NCI-H1436 treated with DMSO at 0.1 percent for 48 hours (cell line): ENCODE measurements at places on chromosomes 1 and 21.

DNA sequence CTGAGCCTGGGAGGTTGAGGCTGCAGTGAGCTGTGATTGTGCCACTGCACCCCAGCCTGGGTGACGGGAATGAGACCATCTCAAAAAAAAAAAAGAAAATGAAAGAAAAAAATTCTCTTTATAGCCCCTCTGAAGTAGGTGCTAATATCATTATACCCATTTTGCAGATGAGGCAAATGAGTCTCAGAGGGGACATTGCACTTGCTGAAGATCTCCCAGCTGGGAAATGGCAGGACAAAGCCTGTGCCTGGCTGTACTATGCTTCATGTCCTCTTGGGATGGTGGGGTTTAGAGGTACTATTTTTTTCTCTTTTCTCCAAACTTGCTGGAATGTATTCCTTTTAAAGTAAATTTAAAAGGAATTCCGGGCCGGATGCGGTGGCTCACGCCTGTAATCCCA, 1.6 kb downstream of the SMPDL3B start:
- DNase-seq: no peak

GRCh38 chr1:161013131-161013487, 7.8 kb downstream of the F11R start:
- no peak for DNase-seq

DNA sequence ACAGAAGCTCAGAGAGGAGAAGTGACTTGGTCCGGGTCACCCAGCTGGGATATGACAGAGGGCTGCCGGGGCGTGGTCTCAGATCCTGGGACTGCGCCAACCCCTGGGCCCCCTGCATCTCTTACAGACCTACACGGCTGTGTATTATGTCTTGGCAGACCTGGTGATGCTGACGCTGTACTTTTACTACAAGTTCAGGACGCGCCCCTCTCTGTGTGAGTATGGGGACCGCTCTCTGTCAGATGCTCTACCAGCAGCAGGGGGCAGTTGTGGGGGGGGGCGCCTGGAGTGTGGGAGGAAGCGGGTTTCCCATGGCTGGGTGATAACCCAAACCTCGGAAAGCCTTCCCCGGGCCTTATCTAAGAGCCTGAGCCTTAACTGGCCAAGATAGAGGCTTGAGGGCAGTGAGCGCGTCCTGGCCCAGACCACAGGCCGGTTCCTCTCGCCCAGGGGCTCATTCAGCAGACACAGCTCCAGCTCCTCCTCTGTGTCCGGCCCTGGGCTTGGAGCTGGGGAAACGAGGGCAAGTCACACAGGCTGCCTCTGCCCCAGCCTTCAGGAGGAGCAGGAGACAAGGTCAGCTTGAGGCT, 13.3 kb downstream of the SLC66A1 start:
- DNase-seq: no peak

DNA sequence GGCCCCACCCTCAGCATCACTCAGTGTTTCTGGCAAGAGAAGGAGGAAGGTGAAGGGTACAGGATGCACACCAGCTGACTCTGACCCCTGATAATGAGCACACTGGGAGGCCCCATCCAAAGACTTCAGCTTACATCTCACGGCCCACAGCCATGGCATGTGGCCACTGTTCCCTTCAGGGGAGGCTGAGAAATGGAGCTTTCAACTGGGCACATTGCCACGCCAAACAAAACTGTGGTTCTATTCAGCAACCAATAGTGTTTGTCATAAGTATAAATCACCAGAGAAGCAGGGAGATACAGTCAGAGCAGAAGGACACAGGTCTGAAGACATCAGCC, 12.7 kb upstream of the TRAF3IP3 start:
- DNase-seq: no peak

GRCh38 chr1:33984906-33985565, 121.2 kb downstream of the HMGB4 start:
- no peak for DNase-seq

GRCh38 chr1:223710179-223711133, 1.9 kb upstream of the CAPN2 start:
- DNase-seq: no peak

DNA sequence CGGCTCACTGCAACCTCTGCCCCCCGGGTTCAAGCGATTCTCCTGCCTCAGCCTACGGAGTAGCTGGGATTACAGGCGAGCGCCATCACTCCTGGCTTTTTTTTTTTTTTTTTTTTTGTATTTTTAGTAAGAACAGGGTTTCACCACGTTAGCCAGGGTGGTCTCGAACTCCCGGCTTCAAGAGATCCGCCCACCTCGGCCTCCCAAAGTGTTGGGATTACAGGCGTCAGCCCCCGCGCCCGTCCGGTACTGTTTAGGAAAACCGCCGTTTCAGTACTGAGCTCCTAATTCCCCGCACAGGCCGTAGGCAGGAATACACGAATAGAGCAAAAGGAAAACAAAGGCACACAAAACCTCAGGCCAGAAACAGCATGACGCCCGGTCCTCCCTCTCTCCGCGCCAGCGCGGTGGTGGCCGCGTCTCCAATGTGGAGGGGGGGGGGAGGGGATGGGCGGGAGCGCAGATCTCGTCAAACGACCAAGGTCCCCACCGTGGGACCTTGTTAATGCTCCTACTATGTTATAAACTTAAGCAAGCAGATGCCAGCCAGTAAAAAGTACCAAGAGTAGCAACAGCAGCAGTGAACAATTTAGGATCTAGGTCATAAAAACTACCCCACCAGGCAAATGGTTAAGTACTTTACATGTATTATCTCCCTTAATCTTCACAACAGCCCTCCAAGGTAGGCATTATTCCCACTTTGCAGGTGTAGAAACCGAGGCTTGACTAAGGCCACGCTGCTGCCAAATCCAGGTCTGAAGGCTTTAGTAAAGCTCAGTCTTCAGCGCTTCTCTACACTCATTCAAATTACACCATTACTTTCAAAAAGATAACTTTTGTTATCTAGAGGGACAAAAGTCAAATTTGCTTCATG, 648 bp upstream of the ADAR start:
- DNase-seq: no peak

- DNase-seq: no peak
Measured at GRCh38 chr21:14617040-14617393, 70.9 kb upstream of the SAMSN1 start.

GRCh38 chr1:178946416-178946815, 75.5 kb upstream of the ANGPTL1 start:
- no peak for DNase-seq
